ENCODE measurements at places on chromosomes 13 and 19.

GRCh38 chr19:19269952-19270694 lies 3.0 kb downstream of the TM6SF2 start:
- H3K4me1 ChIP-seq: peaks cover 9% of the 10 kb centered on the region
- no peaks in the 10 kb centered on the region for H3K27me3 ChIP-seq
- no peak for DNase-seq

- no peak overlapping the region for H3K27ac ChIP-seq
- H3K4me1 ChIP-seq: no peaks in the 10 kb centered on the region
- no peaks in the 10 kb centered on the region for H3K36me3 ChIP-seq
- no peaks in the 10 kb centered on the region for H3K27me3 ChIP-seq
- DNase-seq: no peak
- no peak overlapping the region for H3K4me3 ChIP-seq
These were observed 997.1 kb downstream of the EFNB2 start for GRCh38 chr13:105538346-105538745.

DNA sequence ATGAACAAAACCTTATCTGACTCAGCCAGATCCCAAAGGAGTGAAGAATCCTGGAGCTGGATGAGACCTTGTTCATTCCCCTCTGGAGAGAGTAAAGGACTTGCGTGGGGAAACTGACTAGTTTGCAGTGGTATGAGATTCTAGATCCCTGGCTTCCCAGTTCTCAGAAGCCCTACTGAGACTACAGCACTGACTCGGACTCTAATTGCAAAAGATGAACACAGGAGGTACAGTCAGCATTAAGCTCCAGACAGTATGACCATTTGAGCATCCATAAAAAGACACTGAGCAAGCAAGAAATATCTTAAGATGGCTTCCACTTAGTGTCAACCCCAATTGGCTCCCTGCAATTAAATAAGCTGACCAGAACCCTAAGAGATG lies 6.8 kb downstream of the ZC3H4 start:
- H3K27ac ChIP-seq: peak overlapping the region; percentile 100
- H3K4me1 ChIP-seq: peaks cover 13% of the 10 kb centered on the region
- DNase-seq: no peak

DNA sequence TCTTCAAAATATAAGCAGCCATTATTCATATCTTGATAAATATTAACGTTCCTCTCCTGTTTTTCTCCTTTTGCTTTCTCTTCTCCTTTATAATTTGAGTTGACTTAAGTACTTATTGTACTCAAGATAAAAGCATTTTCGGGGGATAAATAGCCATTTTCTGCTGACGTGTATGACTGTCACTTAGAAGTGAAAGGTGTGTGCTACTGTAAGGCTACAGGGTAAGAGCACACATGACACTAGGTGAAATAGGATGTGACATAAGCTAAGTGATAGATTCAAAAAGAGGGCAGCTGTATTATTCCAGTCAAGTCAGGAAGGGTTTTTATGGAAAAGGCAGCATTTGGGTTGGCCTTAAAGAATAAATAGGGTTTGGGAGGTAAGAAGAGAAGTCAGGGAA lies 128.5 kb downstream of the GPC6 start:
- H3K36me3 ChIP-seq: no peaks in the 10 kb centered on the region
- H3K4me3 ChIP-seq: no peak overlapping the region
- no peak for DNase-seq
- no peaks in the 10 kb centered on the region for H3K4me1 ChIP-seq
- H3K27me3 ChIP-seq: no peaks in the 10 kb centered on the region
- H3K27ac ChIP-seq: no peak overlapping the region

DNA sequence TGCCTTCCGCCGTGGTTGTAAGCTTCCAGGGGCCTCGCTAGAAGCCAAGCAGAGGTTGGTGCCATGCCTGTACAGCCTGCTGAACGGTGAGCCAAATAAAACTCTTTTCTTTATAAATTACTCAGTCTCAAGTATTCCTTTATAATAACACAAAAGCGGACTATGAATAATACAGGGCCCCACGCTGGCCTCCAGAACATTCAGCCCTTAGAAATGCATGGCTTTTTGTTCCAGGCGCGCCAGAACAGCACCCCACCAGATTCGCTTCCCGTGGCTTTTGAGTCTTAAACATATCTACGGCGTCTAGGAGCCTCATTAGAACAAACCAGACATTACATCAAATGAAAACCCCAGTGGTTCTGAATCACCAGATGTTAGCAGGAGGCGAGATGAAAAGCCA lies 75.1 kb downstream of the SLC15A1 start:
- no peak overlapping the region for H3K4me3 ChIP-seq
- H3K4me1 ChIP-seq: no peaks in the 10 kb centered on the region
- DNase-seq: no peak
- H3K36me3 ChIP-seq: no peaks in the 10 kb centered on the region
- no peak overlapping the region for H3K27ac ChIP-seq

GRCh38 chr13:91468301-91468700 lies 69.9 kb downstream of the GPC5 start:
- no peak overlapping the region for H3K4me3 ChIP-seq
- DNase-seq: no peak
- H3K27me3 ChIP-seq: no peaks in the 10 kb centered on the region
- H3K4me1 ChIP-seq: no peaks in the 10 kb centered on the region
- no peak overlapping the region for H3K27ac ChIP-seq
- no peaks in the 10 kb centered on the region for H3K36me3 ChIP-seq

- H3K27ac ChIP-seq: no peak overlapping the region
- no peak for DNase-seq
- no peak overlapping the region for H3K4me3 ChIP-seq
- peaks cover 8% of the 10 kb centered on the region for H3K27me3 ChIP-seq
- H3K36me3 ChIP-seq: no peaks in the 10 kb centered on the region
- H3K4me1 ChIP-seq: peaks cover 4% of the 10 kb centered on the region
These were observed 15.5 kb downstream of the NCAN start for GRCh38 chr19:19227217-19227616.

GRCh38 chr13:33263976-33264619 lies 21.5 kb downstream of the STARD13 start:
- no peaks in the 10 kb centered on the region for H3K4me1 ChIP-seq
- H3K4me3 ChIP-seq: no peak overlapping the region
- H3K36me3 ChIP-seq: no peaks in the 10 kb centered on the region

GRCh38 chr19:18253716-18254115 lies 20.5 kb downstream of the IQCN start:
- H3K27ac ChIP-seq: no peak overlapping the region
- H3K27me3 ChIP-seq: no peaks in the 10 kb centered on the region

DNA sequence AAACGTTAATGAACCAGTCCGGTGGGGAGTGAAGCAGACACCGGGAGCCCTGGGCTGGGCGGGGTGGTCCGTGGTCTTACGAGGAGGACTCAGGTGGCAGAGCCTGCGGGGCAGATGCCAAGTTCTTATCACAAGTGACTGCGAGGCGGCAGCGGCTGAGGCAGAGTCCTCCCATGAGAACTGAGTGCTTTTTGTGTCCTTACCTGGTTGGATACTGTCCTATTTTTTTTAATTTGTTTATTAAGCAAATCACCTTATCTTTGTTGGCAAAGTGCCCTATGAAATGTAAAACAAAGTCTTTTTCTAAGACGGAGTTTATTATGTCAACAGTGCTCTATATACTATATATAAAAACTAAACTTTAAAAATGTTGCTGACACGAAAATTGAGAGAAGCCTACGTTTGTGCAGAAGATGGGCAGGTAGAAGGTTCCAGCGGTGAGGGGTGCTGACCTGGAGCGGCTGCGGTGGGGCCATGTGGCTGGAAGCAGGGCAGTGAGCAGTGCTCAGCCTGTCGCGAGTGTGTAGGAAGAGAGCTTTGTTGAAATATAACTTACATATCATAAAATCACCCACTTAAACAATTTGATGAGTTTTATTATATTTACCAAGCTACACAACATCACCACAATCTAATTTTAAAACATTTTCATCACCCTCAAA lies 82.2 kb downstream of the ATP11A start:
- no peaks in the 10 kb centered on the region for H3K36me3 ChIP-seq
- H3K27me3 ChIP-seq: no peaks in the 10 kb centered on the region
- DNase-seq: no peak

DNA sequence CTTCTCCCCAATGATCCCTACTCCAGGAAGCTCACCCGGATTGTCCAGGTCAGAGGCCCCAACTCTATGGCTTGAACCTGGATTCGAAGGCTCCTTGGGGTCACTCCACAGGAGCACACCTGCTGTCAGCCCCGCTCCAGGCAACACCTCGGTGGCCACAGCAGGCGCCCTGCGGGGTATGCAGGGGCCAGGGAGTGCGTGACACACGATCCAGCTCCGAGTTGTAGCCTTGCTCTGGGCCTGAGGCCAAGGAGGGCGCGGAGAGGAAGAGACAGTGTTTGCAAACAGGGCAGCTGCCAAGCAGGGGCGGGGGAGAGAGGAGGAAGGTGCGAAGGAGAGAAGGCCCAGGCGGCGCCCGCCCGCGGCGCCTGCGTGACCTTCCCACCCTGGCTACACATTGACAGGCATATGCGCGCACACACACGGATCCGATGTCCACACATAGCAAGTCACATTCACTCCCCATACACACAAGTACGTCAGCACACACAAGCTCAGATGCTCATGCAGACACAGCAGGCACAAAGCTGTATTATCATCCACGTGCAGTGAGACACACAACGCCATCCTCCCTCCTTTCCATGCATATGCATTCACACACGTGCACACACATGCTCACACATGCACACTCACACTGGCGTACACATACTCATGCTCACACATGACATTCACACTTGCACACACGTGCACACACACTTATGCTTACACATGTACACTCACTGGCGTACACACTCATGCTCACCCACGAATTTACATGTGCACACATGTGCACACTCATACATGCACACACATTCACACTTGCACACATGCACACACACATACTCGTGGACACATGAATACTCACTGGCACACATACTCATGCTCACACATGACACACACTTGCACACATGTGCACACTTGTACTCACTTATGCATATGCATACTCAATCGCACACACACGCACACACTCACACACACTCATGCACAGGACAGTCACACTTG lies 10.4 kb downstream of the SBK2 start:
- H3K27me3 ChIP-seq: no peaks in the 10 kb centered on the region
- H3K4me1 ChIP-seq: no peaks in the 10 kb centered on the region
- no peak overlapping the region for H3K27ac ChIP-seq
- DNase-seq: peak; percentile 39

GRCh38 chr19:55304279-55304978 lies 20.6 kb downstream of the BRSK1 start:
- no peak overlapping the region for H3K27ac ChIP-seq
- no peak overlapping the region for H3K4me3 ChIP-seq
- no peaks in the 10 kb centered on the region for H3K36me3 ChIP-seq
- H3K27me3 ChIP-seq: no peaks in the 10 kb centered on the region

DNA sequence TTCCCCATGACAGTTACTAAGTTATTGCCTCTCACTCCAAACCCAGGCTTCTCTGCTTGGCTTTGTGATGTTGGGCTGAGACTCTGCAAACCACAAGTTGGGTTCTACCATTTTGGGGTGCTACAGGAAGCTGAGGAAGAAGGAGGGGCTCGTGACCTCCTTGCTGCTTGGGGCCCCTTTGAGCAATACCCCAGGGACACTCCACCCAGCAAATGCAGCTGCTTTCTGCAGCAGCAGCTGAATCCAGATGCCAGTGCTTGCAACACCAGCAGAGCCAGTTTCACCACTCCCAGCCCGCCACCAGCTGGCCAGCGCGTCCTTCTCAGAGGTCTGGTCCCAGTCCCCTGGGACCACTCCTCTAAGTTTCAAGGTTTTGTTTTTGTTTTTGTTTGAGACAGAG lies 22.0 kb upstream of the UBAC2 start:
- no peak overlapping the region for H3K27ac ChIP-seq
- no peaks in the 10 kb centered on the region for H3K36me3 ChIP-seq
- H3K4me3 ChIP-seq: no peak overlapping the region

- no peaks in the 10 kb centered on the region for H3K4me1 ChIP-seq
- DNase-seq: no peak
- no peak overlapping the region for H3K4me3 ChIP-seq
These were observed 150.3 kb upstream of the TSHZ3 start for GRCh38 chr19:31499281-31500196.

- H3K27me3 ChIP-seq: no peaks in the 10 kb centered on the region
- no peaks in the 10 kb centered on the region for H3K36me3 ChIP-seq
- H3K27ac ChIP-seq: no peak overlapping the region
- H3K4me3 ChIP-seq: no peak overlapping the region
These were observed 34.5 kb downstream of the SHISA2 start for GRCh38 chr13:26017196-26017921.

- DNase-seq: no peak
- H3K27ac ChIP-seq: no peak overlapping the region
- H3K27me3 ChIP-seq: no peaks in the 10 kb centered on the region
- no peak overlapping the region for H3K4me3 ChIP-seq
- no peaks in the 10 kb centered on the region for H3K4me1 ChIP-seq
- H3K36me3 ChIP-seq: no peaks in the 10 kb centered on the region
These were observed 212.8 kb downstream of the SLITRK6 start for GRCh38 chr13:85586422-85586831.

DNA sequence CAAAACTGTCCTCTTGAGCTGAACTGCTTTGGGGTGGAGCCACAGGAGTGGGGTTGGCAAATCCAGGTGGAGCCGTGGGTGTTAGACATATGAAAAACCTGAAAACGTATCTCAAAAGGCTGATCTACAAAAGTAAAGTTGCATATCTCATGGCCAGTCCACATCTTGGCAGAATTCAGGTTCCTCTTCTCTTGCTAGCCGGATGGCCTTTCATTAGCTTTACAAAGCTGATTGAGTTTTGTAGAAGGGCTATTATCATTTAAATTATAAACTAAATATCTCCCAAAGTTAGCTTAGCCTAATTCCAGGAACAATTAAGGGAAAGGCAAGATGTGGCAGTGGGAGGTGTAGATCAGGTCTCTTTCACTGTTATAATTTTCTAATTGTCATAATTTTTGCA lies 1427.7 kb downstream of the EFNB2 start:
- H3K27ac ChIP-seq: no peak overlapping the region
- no peak overlapping the region for H3K4me3 ChIP-seq
- DNase-seq: no peak
- no peaks in the 10 kb centered on the region for H3K4me1 ChIP-seq
- no peaks in the 10 kb centered on the region for H3K27me3 ChIP-seq
- H3K36me3 ChIP-seq: no peaks in the 10 kb centered on the region

- no peak overlapping the region for H3K4me3 ChIP-seq
- no peak for DNase-seq
- no peaks in the 10 kb centered on the region for H3K36me3 ChIP-seq
- no peaks in the 10 kb centered on the region for H3K4me1 ChIP-seq
These were observed 1479.9 kb upstream of the PRR20A start for GRCh38 chr13:55660851-55661250.
